H4 (cell line): ENCODE measurements at places on chromosomes 11 and 22. TPM values are rescaled to one million over a fixed set of nuclear protein-coding genes. Genes with fewer than 3 reads are reported as not detected.

The CCDC34 gene
- 29.7 and 29.8 TPM in 2 replicates for total RNA-seq

GRCh38 chr11:64089915-64090805 lies 54.4 kb downstream of the FLRT1 start:
- DNase-seq = peak; percentile 90

DNA sequence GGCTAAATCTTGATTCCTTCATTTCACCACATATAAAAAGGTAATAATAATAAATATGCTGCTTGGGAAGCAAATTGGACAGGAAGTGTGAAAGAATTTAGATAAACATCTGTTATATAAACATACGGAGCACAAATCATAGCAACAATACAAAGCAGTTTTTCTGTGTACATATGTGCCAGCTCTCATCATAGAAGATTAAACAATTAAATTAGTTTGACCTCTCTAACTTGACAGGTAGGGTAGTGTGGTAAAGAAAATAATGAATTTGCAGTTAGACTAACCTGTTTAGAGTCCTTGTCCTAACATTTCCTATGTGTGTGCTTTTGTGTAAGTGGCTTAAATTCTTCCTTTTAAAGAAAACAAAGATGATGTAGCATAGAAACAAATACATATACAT lies 995.7 kb upstream of the TENM4 start:
- no peak for DNase-seq

The CD3D gene
- total RNA-seq = not detected in 2 replicates

DNA sequence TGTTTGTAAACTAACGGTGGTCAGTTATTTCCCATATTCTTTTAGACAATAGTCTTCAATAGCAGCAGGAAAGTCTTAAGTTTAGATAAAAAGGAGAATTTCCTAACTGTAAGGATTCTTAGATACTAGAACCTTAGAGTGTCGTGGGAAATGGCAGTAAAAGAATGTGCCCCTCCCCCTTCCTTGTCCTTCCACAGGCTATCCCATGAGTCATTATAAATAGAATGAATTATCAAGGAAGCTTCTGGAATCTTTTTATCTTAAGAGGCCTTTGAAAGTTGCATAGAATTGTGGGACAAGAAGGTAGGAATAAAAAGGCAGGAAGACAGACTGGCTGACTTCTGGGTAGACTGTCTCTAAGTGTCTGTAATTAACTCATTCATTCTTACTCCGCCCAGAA lies 165.2 kb upstream of the TBCEL start:
- DNase-seq = no peak

The DLG2 gene
- 1.7 and 2.6 TPM in 2 replicates for total RNA-seq

GRCh38 chr22:44750481-44750880 lies 1.9 kb upstream of the ARHGAP8 start:
- no peak for DNase-seq

GRCh38 chr11:1924181-1924580 lies 4.7 kb downstream of the TNNT3 start:
- DNase-seq = no peak

The PATE2 gene
- total RNA-seq = not detected in 2 replicates

GRCh38 chr11:68199295-68199987 lies 13.7 kb downstream of the KMT5B start:
- no peak for DNase-seq

- no peak for DNase-seq
Measured at GRCh38 chr22:33513388-33514338, 406.6 kb downstream of the LARGE1 start.

DNA sequence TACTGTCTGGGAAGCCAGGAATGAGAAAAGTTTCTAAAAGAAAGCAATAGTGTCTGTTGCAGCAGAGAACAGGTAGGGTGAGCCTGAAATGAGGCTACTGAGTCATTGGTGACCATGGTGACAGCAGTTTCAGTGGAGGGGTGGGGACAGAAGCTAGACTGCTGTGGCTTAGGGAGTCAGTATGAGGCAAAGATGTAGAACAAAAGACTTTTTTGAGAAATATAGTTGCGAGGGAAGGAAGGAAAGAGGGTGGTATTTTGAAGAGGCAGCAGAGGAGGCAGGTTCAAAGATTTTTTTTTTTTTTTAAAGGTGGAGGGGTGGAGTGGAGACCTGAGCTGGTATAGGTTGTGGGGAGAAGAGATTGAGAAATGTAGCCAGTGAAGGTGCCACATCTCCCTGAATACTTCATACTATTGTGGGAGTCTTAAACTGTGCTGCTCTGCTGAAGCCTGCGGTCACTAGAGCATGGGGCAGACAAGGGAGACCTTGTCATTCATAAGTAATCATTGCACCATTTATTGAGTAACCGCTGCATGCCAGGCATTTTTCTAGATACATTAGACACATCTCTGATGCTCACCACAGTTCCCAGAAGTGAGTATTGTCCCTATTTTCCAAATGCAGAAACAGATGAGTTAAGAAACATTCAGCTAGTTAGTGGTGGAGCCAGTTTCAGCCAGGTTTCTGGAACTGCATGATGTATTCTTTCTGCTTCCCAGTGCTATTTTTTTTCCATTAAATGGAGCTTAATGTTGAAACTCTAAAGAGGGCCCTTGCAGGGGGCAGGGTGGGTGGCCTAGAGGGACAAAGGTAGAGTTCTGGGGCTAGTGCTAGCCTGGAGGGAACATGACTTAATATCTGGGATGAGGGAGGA lies 49.9 kb downstream of the STIM1 start:
- peak; percentile 96 for DNase-seq

The TRIM5 gene
- 36.5 and 38.1 TPM in 2 replicates for total RNA-seq

The AIFM3 gene
- total RNA-seq = not detected in 2 replicates

- DNase-seq = no peak
Measured at GRCh38 chr11:133269267-133269666, 263.0 kb downstream of the OPCML start.

DNA sequence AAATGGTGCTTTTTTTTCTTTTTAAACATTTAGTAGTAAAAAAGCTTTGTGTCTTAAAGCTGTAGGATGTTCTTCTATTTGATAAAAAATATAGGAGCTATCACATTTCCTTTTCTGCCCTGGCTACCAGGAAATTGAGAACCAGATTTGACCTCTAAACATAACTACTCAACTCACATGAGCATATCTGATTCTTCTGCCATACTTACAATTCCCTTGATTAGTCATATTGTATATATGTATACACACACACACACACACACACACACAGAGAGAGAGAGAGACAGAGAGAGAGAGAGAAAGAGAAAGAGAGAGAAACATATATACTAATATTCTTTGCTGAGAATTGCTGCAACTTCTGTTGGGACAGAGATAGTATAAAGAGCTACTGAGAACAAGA lies 23.0 kb upstream of the GDPD4 start:
- no peak for DNase-seq

The MRGPRF gene
- not detected in 2 replicates for total RNA-seq

The CHRNA10 gene
- total RNA-seq = 0.18 and 0.91 TPM in 2 replicates

GRCh38 chr11:848380-848931 lies 5.8 kb downstream of the TSPAN4 start:
- DNase-seq = no peak

The ACR gene
- not detected in 2 replicates for total RNA-seq

DNA sequence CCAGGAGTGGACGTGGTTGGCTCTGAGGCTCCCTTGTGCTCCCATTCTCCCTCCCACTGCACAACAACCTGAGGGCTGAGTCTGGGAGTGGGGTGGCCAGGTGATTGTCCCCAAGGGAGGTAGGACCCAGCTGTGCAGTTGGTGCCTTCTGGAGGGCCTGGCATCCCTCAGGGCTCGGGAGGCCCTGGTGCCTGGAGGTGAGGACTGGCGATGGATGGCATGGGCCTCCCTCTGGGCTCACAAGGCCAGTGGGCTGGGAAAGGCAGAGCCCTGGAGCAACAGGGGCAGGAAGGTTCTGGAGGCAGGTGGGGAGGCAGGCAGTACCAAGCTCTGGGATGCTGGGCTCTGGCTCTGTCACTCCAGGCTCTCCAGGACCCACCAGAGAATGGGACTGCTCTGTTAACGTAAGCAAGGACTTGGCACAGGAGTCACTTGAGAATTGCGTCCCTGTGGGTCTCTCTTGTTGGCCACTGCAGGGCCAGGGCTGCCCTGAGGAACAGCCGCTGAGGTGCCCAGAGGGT lies 114.2 kb downstream of the KCNQ1OT1 start:
- no peak for DNase-seq

- DNase-seq = no peak
Measured at GRCh38 chr11:115905341-115906000, 401.3 kb upstream of the CADM1 start.

GRCh38 chr11:12441231-12441861 lies 64.0 kb downstream of the PARVA start:
- DNase-seq = no peak

The NTM gene
- total RNA-seq = 3.1 and 6.7 TPM in 2 replicates

DNA sequence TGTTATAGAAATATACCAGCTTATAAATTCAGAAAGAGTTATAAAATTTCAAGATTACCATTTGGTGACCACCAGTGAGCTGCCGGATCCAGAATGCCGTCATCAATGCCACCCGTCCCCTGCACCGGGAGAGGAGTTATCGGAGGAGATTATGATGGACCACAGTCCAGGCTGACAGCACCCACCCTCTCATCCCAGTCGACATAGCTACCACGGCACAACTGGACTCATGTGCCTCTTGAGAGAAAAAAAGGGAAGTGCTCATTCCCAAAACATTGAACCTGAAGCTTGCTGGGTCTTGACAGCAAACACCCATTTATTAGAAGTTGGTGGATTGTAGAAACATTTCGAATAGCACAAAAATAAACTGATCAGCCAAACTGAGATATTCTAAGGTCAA lies 1331.5 kb downstream of the TBC1D22A start:
- DNase-seq = no peak

The ANGPTL5 gene
- total RNA-seq = not detected in 2 replicates

DNA sequence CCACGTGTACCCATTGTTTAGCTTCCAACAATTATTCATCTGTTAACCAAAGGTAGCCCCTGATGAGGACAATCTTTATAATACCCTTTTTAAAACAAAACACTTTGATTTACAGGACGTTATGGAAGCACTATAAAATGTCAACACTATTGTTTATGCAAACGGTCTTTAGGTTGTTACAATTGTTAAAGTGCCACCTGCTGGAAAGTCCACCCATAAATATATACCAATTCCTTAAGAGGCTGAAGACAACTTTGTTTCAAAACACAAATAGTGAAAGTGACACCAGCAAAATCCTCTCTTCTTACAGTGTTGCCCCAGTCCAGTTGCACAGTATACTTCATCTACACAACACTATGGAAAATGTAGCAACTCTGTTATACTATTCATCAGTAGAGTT lies 68.9 kb upstream of the SLN start:
- peak; percentile 20 for DNase-seq

DNA sequence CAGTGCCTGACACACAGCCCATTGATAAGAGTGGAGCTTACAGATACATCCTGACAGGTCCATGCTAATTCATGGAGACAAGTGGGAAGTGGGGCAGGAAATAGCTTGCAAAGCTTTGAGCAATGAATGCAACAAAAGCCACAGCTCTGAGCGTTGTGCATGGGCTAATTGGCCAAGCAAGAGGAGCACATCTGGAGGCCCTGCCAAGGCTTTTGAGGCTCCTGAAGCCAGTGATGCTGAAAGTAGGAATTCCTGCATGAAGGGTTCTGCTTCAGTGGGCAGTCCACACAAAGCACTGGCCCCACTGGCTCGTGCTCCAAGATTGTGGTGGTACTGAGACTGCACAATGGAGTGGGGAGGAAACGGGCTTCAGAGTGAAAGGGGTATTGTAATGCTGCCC lies 103.8 kb upstream of the CSNK2A3 start:
- DNase-seq = no peak

GRCh38 chr22:23283591-23284503 lies 103.5 kb downstream of the BCR start:
- DNase-seq = no peak

DNA sequence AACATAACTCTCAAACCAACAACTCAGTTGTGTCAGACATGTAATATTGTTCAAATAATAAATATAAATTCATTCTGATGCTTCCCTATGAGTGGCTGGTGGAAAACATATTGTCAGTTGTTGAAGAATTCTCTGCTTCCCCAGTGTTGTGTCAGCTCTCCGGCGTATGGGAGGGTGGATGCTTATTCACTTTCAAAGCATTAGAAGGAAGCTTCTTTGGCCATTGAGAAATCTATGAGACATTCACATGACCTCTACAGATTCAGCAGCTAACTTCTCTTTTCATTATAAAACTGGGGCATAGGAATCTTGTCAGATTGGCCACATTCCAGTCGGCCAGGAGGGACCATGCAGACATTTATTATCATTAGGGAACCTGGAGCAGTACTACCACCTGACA lies 2.9 kb downstream of the OR51V1 start:
- DNase-seq = no peak

GRCh38 chr11:101996111-101996510 lies 51.1 kb upstream of the CFAP300 start:
- DNase-seq = no peak

DNA sequence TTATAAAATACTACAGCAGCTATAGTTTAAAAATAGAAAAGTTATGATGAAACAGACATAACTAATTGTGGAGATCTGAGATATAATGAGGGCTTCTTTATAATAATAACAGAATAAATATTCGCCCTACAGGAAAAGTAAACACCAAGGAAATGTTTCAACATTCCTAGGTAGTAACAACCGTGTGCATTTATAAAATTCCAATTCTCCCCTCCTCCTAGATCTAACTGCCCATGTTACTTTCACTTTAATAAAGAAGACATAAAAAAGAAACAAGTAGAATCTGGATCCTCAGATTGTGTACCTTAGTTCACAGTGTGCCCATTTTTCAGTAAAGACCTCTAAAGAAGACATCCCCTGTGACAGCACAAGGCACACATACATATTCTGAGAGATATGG lies 57.8 kb upstream of the MN1 start:
- no peak for DNase-seq

The SYCE3 gene
- total RNA-seq = not detected in 2 replicates

The CNTF gene
- 0.60 and 0.72 TPM in 2 replicates for total RNA-seq

The OR4A15 gene
- not detected in 2 replicates for total RNA-seq

- DNase-seq = no peak
Measured at GRCh38 chr11:94193288-94193687, 64.6 kb downstream of the PANX1 start.
